Amygdala (tissue), 56 donors: ENCODE measurements at places on chromosomes 3 and 15.

DNA sequence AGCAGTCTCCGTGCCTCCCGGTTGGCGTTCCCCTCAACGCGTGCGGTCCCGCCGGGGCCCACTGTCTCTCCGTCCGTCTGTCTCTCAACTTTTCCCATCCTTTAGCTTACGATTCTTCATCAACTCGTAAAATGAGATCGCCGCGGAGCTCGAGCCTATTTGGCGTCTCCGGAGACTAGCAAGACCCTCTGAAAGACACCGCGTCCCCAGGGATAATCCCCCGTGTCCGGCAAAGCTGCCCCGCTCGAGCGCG, 3.4 kb downstream of the GATA2 start:
- no peak for DNase-seq

DNA sequence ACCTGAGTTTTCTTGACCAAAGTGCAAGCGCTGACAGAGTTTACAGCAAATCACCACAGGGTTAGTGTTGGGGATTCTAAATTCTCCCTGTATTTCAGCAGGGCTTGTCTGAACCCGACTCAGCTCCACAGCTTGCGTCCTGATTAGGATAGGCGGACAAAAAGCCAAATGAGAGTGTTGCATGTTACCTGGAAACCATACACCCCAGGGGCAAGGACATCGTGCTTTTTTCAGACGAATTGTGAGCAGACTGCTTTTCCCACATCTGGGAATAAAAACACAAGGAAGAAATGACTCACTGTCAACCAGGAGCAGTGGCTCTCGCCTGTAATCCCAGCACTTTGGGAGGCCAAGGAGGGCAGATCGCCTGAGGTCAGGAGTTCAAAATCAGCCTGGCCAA, 3.0 kb downstream of the DZIP1L start:
- DNase-seq: no peak

GRCh38 chr3:188049606-188050530, 104.1 kb upstream of the LPP start:
- DNase-seq: no peak

GRCh38 chr3:42486814-42487565, 15.5 kb upstream of the VIPR1 start:
- DNase-seq: no peak

GRCh38 chr15:71079208-71080044, 35.8 kb upstream of the THSD4 start:
- DNase-seq: no peak

DNA sequence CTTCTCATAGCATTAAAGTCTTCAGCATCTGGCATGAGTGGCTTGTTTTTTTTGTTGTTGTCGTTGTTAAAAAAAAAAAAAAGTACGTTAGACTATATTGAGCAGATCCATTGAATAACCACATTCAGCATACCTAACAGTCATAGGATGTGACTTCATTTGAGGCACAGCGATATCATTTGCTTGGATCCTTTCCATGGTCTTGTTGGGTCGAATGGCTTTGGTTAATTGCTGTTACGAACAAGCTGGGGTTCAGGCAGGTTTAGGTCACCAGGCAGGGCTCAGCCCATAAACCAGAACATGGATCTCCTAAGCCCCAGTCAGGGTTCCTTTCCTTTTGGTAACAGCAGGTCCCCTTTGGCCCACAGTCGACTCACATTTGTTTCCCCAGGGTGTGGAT, 76.2 kb downstream of the POLR2M start:
- DNase-seq: no peak

- DNase-seq: no peak
Measured at GRCh38 chr3:134319931-134320330, 54.3 kb downstream of the AMOTL2 start.

- DNase-seq: no peak
Measured at GRCh38 chr3:156449710-156450574, 105.0 kb downstream of the SSR3 start.

- DNase-seq: peak; percentile 63
Measured at GRCh38 chr3:182792901-182793662, at the start of gene ATP11B. Gene ATP11B, plus strand, starts transcription at chr3:182793504. Its CDS starts 256 bp downstream, at chr3:182793760.

GRCh38 chr3:126053513-126053912, 30.4 kb downstream of the SLC41A3 start:
- no peak for DNase-seq

DNA sequence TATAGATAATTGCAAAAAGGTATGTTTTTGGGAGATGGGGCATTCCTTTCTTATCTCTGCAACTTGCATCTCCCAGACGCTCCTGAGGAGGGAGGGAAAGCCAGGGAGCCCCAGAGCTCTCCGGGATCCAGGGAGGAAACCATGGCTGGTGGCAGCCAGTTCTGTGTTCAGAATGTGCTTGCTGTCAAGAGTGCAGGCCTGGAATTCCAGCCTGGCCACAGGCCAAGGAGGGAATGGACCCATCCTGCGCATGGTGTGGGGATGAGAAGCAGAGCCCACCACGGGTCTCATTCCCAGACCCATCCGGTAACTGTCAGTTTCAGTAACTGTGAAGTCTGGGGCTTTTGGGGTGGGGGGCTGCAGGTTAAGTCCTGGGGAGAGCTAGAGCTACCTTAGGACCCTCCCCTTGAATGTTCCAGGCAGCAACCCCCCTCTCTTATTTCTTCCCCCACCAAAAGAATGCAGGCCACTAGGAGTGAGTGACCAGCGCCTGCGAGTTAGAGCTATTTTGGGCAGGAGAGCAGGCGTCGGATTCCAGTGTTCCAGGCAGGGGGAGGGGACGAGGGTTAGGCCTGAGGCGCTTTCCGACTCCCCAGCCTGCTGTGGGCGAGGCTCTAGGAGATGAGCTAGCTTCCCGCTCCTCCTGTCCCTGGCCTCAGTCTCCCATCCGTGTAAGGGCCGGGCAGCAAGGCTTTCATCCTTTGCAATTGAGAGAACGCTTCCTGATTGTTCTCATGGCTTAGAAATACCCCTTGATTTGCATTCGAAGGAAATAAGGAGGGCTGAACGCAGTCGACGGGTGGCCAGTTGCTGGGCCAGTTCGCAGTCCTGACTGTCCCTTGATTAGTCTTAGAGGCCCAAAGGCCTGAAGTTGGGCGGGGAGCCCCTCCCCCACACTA, 781 bp upstream of the DAG1 start:
- DNase-seq: no peak

DNA sequence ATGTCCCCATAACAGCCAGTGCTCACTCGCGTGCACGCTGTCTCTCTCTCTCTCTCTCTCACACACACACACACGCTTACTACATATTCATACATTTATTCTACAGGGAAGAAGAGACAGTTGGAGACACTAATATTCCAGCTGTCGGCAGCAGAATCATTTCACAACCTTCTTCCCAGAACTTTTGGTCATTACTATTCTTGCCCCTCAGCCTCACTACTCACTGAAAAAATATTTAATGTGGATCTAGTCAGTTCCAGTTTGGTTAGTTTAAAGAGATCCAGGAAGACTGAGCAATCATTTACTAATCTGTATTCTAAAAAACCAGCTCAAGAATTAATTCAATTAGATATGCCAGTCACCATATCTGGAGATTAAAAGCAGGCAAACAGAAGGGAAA, 394.9 kb downstream of the PTPRG start:
- DNase-seq: no peak

DNA sequence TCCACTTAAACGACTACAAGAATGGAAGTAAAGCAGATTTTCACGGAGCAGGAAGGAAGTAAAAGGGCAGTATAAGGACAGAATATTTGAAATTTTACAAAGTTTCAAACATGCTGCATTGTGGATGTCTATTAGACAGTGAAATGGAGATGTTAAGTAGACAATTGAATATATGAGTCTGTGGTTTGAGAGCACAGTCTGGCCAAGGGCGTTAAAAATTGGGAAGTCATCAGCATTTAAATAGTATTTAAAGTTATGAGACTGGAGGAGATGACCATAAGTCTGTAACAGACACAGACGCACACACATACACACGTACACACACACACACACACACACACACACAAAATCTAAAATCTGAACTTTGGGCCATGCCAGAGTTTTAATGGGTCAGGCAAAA, 935.9 kb downstream of the EPHA3 start:
- DNase-seq: no peak

- DNase-seq: no peak
Measured at GRCh38 chr3:64426551-64426950, 201.3 kb upstream of the PRICKLE2 start.

DNA sequence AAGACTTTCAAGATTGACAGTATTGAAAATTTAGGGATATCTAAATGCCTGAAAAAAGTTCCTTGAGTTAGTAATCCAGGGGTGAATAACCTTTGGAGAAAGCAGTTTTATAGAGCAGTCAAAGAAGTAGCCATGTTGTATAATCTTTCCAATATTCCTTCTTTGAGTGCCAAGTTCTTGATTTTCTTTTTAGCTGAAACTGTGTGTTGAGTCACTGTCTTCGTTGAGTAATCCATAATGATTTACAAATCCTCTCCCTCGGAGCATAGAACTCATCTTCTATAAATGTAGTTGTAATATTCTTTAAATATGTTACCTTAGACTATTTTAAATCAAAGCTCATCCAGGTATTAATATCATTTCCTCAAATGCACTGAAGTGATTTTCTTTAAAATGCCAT, 135.2 kb downstream of the BBX start:
- DNase-seq: no peak

GRCh38 chr15:42012241-42012640, 8.6 kb downstream of the PLA2G4E start:
- DNase-seq: no peak

DNA sequence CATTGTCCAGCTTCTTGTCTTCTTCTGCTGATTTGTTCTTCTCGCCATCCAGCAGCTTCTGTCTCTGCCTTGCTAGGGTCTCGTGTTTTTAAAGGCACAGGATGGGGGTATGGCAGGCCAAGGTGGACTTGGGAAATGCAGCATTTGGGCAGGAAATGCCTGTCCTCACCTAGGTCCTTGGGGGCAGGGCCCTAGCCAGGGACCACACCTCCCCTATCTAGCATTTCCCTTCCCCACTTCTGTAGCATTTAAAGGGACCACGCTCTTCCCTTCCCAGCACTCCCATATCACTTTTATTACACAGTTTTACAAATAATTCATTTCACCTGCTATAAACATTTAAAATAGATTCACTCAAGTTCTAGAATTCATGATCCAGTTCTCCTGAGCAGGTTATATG, 315.4 kb upstream of the LMCD1 start:
- DNase-seq: no peak

DNA sequence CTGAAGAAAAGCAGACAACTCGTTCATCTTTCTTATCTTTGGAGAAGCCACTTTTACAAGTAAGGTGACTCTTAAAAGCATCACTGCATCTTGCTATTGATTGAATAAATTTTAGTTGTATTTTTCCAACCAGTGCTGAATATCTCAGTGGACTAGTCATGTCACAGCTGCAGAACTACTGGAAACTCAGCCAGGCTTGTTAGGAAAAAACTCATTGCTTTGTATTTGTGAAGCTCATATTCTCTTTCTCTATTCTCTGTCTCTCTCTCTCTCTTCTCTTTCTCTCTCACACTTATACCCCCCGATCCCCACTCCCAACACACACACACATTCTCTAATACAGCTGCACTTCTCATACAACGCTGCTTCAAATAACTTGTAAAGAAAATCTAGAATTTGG, 104.3 kb downstream of the WDR76 start:
- no peak for DNase-seq

- DNase-seq: no peak
Measured at GRCh38 chr15:66719471-66719870, 17.4 kb downstream of the SMAD6 start.

DNA sequence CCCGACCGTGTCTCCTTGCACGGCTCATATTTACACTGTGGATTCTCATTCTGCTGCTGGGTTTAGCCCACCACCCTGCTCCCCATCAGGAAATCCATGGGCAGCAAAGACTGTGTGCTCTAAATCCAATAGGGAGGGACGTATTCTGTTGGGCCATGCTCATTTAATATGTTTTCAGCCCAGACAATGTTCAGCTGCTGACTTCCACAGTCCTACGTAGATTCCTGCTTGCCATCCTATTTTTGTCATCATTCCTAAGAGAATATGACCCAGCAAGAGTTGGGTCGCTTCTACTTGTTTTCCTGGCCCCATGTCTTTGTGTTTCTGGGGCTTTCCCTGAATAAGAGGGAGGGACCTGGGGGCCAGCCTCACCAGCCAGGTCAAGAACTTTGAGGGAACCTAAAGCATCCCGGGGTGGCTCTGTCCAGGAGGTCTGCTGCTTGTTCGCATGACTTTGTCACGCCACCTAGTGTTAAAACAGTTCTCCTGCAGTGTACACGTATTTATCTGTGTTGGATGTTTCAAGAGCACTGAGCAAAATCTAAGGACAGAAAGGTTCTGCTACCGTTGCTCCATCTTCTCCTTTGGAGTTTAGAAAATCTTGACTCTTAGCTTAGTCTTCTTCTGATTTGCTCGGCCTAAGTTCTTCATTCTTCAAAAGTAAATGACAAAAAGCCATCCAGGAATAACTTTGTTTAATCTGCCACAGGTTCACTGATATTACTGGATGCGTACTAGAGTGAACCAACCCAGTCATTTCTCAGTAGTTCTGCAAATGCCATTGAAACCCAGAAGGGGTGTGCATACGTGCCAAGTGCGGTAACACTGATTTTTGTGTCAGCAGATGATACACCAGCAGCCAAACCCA, 79.8 kb upstream of the NR2E3 start:
- DNase-seq: no peak

GRCh38 chr3:79032686-79033318, 735.0 kb downstream of the ROBO1 start:
- DNase-seq: no peak

DNA sequence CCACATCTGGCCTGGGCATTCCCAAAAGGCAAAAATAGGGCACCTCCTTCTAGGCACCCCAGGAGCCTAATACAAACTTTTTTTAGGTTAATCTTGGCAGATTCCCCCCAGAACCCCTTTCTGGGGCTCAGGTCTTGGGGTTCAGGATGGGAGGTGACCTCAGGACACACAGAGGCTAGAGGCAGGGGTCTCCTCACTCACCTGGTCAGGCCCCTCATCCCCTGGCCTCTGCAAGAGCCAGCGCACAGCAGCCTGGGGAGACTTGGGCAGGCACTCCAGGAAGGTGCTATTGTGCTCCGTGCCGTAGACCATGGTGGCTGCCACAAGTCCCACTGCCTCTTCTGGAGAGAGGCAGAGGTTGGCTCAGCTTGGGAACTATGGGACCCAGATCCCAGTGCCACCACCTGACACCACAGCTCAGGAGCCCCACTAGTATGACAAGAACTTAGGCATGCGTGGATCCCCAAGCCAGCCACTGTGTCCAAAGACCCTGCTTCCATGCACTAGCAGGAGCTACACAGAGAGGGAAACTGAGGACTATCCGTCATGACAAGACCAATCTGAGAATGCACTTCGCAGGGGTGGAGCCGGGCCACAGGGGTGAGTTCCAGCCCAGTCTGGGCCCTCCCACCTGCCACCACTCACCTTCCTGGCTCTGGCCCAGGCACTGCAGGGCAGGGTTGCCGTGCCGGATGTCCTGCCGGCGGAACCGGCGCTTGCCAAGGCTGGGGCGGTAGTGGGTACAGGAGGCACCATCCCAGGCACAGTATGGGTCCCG, 7.4 kb downstream of the SEMA3G start:
- no peak for DNase-seq

- DNase-seq: no peak
Measured at GRCh38 chr3:88626456-88627120, 476.8 kb downstream of the C3orf38 start.

- DNase-seq: no peak
Measured at GRCh38 chr3:160675566-160676124, 1.3 kb upstream of the ARL14 start.
